Inflammatory macrophage treated with lipopolysaccharide for 4 hours (primary cell): ENCODE measurements at places on chromosomes 3 and 15.

DNA sequence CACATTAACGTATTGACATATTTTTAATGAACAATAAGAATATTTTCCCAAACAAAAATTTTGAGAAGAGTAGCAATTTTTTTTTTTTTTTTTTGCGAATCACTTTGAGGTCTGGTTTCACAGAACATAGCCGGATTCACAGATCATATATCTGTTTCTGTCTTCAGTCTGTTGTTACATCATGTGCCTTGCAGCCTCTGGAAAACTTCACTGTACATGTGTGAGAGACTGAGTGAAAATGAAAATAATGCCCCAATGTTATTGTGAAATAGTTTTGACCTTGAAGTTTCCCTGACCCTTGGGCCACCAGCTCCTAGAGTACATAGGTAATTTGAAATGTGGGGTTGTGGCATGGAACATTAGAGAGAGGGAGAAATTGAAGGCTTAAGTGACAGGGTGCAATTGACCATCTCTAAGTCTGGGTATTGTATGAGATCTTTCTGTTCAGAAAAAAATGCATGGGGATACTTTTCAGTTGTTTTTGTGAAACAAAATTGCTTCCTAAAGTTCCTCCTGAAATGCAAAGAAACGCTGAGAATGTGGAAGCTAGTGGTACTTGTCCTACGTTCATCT, 14.0 kb downstream of the ITPR1 start:
- peak; percentile 62 for DNase-seq

- DNase-seq: peak; percentile 76
Measured at GRCh38 chr3:108099679-108100428, 9.0 kb upstream of the CD47 start.

DNA sequence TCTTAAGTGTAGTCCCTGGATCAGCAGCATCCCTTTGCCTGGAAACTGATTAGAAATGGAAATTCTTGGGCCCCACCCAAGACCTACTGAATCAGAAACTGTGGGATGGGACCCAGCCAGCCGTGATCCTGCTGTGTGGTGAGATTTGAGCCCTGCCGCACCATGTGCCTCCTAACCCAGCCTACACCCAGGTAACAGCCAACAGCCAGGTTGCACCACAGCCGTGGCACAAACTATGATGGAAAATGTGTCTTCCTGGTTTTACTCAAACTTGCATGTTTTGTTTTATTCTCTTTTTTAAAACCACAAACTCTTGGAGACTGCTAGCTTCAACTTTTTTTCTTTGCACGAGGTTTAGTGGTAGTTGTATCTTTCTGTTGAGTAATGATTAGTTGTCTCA, 2.6 kb downstream of the LIMD1 start:
- peak; percentile 41 for DNase-seq

GRCh38 chr3:182740710-182741109, 52.6 kb upstream of the ATP11B start:
- DNase-seq: no peak

- no peak for DNase-seq
Measured at GRCh38 chr15:48175126-48175525, 3.0 kb downstream of the MYEF2 start.

- DNase-seq: peak; percentile 67
Measured at GRCh38 chr15:72820278-72820677, 36.7 kb upstream of the ADPGK start.

DNA sequence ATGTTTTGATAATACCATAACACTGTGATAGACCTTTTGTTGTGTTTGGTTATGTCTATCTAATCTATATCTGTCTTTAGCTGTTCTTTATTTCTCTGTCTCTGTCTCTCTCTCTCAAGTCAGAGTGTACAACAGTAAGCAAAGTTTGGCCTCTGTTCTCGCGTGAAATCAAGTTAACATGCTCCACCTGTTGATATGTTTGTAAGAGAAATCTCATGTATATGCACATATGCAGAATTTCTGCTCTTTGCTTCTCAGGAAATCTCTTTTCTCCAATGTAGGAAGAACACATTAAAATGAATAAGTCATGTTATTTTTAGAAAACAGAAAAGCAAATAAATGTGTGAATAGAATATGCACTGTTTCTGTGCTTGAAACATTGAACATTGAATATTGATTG, 425.5 kb upstream of the SEMA6D start:
- no peak for DNase-seq

DNA sequence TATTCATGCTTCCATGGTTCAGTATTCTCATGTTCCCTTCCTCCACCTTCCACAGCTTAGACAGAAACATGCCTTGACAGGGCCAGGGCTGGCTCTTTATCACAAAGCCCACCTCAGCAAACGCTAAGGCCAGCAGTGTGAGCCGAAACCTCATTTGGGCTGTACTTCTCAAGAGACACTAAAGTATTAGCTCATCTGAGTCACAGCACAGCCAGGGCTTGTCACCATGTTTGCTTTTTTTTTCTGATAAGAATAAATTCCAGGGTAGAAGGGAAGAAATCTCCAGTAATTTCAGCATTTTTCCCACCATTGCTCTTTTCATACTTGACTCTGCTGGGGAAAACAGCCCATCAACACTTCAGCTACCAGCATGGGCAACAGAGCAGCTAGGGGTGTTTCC, 95.4 kb downstream of the MYLK start:
- DNase-seq: no peak

- no peak for DNase-seq
Measured at GRCh38 chr3:129246636-129247035, 2.8 kb upstream of the COPG1 start.

DNA sequence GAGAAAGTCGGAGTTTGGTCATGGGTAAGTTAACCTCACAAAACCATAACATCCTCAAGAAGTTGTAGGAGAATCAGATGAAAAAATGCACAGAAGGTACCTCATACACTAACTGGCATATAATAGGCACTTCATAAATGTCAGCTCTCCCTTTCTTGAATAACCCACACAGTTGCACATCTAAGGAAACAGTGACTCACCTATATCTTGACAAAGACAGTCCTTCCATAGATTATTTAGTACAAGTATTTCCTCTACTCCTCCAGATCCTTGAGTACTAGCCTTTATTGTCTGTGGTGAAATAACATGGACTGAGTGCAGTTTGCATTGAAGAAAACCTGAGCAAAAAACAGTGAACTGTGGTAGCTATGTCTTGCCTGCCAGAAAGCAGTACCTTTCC, 46.6 kb downstream of the MAGI1 start:
- DNase-seq: no peak

DNA sequence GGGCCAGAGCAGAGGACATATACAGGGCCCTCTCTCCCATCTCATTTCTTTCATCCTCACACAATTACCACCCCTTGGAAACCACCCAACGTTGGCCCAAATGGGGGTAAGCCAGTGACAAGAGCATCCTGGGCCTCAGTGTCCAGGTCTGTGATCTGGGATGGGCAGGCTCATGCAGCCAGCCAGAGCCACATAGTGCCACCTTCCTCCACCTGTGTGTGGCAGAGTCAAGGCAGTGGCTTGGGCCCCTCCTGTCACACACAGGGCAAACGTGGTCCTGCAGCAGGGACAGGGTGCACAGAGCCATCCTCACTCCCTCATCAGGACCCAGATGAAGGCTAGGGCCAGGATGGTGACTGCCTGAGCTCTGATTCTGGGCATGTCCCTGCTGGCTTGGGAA, 2.3 kb upstream of the MYL3 start:
- no peak for DNase-seq

GRCh38 chr3:189995129-189995528, 125.6 kb downstream of the P3H2 start:
- no peak for DNase-seq

DNA sequence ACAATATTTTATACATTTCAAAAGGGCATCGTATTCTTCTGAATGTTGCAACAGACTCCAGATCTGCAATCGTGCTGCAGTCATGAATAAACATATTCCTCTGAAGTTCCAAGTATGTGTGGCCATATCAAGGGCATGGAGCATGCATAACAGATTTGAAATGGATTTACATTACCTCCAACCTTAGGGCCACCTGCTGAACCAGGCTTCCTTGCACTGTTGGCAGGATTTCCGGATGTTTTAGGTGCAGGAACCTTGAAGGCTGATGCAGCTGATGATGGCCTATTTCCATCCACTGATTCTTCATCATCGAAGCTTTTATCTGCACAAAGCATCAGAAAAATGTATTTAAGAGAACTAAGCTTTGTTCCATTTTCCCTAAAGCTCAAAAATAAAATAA, 73.5 kb downstream of the CLASP2 start:
- DNase-seq: no peak

GRCh38 chr15:55253580-55253979, 36.0 kb downstream of the RAB27A start:
- DNase-seq: peak; percentile 59

- no peak for DNase-seq
Measured at GRCh38 chr3:43432462-43432861, 146.1 kb downstream of the SNRK start.

GRCh38 chr3:55718521-55718921, 231.4 kb upstream of the WNT5A start:
- no peak for DNase-seq

DNA sequence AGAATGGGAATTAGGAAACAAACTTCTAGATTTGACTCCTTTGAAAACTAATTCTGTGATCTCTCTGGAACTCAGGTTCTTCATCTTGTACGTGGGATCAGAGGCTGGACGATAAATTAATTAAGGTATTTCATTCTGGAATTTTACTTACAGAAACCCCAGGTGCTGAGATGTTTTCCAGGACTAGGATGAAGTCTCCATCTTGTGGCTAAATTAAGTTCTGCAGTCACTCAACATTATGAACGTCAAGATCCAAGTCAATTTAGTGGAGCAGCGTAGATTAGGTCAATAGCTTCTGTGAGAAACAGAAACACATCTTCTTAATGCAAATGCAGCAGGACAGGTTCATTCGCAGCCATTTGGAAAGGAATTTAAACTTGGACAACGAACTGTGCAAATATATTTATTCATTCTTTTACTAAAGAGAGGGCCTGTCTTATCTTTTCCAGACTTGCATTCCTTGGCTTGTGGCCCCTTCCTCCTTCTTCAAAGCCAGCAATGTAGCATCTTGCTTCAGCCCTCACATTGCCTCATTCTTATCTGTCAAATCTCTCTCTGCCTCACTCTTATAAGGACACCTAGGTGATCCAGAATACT, 26.7 kb upstream of the TMC3 start:
- peak; percentile 47 for DNase-seq

GRCh38 chr15:85035980-85036379, 54.3 kb downstream of the PDE8A start:
- no peak for DNase-seq

- no peak for DNase-seq
Measured at GRCh38 chr3:151012753-151013152, 40.2 kb upstream of the CLRN1 start.

GRCh38 chr15:93029836-93030429, 59.1 kb downstream of the RGMA start:
- no peak for DNase-seq

GRCh38 chr15:100831467-100831866, 48.2 kb upstream of the ALDH1A3 start:
- DNase-seq: no peak

DNA sequence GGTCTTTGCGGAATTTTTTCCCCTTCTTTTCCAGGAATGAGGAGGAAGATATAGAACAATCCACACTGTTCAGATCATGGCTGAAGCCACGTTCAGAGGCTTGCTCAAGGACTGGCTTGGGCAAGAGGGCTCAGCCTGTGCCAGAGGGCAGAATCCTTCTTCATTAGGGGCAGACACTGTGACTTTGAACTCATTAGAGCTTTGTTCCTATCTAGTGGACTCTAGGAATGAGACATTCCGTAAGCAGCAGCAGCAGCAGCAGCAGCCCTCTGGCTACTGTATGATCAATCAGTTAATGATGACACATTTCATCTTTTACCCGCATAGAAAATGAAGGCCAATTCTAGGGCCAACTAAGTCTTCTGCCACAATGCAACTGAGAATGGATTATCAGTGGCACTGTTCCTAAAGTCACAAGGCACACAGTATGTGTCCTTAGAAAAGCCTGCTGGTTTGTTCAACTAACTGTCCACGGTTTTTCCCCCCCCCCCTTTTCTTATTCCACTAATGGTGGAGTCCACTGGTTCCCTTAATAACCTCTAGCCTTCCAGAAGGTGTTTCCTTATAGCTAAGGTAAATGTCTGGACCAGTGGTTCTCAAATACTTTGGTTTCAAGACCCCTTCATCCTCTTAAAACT, 1.7 kb upstream of the RAB8B start:
- DNase-seq: no peak
